ENCODE measurements at places on chromosomes 12 and 14.

DNA sequence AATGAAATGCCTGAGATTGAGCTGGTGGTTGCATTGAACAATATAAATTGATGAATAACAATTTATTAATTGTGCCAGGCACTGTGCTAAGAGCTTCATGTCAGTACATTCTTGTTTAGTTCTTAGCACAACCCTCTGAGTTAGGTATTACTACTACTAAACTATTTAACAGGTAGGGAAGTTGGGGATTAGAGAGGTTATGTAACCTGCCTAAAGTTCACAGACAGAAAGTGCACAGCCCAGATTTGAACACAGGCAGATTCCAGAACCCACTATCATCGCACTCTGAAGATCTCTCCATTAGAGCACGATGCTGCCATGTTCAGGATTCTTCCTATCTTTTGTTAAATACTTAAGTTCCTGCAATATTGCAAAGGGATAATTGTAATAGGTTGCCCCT is 49.3 kb downstream of the ETV6 start:
- DNase-seq: no peak

DNA sequence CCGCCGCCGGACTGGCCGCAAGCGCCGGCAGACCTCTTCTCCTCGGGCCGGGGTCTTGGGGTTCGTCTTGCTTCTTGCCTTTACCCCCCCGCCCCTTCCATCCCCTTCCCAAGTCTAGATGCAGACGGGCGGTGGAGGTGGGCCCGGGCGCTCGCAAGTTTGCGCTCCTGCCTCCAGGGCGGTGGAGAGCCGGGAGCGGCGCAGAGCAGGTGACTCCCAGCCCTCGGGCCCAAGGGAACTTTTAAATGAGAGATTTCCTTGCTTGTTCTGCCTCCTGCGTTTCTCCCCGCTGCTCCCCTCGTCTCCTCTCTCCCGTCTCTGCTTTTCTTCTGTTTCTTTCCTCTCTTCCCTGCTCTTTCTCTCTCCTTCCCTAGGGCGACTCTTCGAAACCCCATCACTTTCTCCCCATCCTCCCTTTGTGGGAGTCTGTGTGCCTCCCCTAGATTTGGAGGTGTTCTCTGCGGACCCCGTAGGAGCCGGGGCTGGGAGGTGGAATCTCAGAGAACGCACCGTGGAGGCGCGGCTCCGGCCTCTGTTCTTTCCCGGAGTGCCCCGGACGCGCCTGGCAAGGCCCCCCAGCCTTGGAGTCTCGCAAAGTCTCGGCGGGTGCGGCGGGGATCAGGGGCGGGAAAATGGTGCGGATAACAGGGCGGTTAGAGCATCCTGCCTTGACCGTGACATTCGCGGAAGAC is 114.7 kb upstream of the MYL2 start:
- no peak for DNase-seq

GRCh38 chr12:54378796-54379397 is 5.6 kb downstream of the ZNF385A start:
- no peak for DNase-seq

GRCh38 chr12:52010692-52011601 is 4.2 kb downstream of the TAMALIN start:
- no peak for DNase-seq

GRCh38 chr14:60107477-60107876 is 15.8 kb downstream of the PCNX4 start:
- DNase-seq: no peak

DNA sequence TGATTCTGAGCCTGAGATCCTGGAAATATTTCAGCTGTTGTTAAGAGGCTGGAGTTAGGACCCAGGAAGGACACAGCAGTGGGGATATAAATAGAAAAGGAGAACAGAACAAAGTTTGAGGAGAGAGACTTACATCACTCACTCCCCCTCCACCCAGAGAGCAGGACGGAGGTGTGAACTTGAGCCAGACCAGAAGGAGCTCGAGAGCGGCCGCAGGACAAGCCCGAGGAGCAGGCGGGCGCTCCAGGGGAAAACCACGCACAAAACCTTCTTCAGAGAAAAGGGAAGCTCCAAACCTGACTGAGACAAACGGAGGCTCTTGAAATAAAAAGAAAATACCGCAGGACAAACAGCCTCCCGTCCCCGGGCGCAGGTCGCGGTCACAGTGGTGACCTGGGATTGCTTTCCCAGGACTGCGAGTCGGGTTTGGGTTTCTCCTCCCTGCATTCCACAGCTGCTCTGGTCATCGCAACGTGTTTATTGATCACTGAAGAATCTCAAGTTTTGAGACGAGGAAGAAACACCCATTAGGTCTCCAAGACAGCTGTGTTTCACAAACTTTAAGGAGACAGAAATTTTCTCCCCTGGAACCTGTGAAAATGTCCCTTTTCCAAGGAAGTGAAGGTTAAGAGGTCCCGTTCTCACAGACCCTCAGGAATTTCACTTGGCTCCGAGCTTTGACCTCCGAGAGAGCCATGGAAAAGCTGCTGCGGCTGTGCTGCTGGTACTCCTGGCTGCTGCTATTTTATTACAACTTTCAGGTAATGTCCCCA is at the start of gene ADGRD1:
TSS of gene ADGRD1 (plus strand) at position 137 of the 773 bp plus-strand sequence. CDS start at position 696, 559 bp downstream.
- DNase-seq: no peak

- DNase-seq: no peak
Observed at GRCh38 chr12:61798778-61799177, 461.4 kb upstream of the USP15 start.

- no peak for DNase-seq
Observed at GRCh38 chr12:76274420-76275083, 73.7 kb downstream of the BBS10 start.

DNA sequence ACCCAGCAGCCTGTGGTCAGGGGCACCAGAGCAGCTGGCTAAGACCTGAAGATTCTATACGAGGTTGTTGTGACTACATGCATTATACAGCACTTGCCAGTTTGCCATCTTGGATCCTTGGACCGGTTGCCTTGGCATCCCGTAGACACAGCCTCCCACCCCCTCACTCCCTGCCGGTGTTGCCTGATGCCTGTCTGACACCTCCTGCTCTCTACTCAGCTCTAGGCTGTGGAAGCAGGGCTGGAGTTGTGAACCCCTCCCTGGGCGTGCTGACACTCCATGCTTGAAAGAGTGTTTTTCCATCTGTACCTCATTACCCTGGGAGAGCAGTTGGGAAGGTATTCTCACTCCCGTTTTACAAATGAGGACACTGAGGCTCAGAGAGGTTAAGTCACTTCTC is 2.5 kb downstream of the CHGA start:
- no peak for DNase-seq

GRCh38 chr12:41966916-41967315 is 177.8 kb downstream of the GXYLT1 start:
- DNase-seq: no peak

- DNase-seq: no peak
Observed at GRCh38 chr14:102187568-102188001, 47.9 kb downstream of the WDR20 start.

DNA sequence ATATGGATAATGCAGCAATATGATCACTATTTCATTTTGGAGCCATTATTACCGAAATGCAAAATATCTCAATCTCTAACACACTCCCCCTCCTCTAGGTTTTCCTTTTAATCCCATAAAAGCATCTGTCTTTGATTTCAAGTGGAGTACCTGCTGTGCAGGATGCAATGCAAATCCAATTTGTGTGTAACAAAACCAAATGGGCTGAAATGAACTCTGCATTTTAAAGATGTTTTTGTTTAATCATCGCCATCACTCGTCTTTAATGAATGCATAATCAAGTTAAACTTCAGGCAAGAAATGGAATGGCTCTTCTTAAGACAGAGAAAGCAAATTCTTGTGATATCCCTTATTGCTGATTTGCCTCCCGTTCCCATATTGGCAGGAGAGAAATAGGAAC is 114.3 kb downstream of the SLC15A5 start:
- DNase-seq: no peak

DNA sequence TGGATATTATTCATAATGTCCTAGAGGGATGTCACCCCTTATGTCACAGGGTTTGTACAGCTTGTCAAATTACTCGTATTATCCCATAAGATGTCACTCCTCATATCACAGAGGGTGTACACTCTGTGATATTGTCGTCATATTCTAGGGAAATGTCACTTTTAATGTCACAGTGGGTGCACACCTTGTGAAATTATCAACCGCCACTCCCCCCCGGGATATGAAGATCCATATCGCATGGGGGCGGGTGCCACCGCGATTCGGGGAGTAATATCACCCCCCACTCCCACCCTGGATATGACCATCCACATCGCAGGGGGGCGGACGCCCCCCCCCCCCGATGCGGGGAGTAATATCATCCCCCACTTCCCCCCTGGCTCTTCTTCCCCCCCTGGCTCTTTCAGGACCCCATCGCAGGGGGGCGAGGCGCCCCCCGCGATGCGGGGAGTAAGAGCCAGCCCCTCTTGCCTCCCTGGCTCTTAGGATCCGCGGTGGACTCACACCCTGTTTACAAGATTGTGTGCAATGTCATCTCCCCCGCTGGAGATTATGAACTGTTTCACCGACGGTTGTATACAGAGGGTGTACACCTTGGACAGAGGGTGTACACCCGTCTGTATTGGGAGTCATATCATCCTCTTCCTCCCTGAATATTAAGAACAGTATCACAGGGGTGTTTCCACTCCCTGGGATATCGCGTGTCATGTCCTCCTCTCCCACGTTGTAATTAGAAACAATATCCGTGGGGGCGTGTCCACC is 92.8 kb downstream of the FRMD6 start:
- peak; percentile 12 for DNase-seq

DNA sequence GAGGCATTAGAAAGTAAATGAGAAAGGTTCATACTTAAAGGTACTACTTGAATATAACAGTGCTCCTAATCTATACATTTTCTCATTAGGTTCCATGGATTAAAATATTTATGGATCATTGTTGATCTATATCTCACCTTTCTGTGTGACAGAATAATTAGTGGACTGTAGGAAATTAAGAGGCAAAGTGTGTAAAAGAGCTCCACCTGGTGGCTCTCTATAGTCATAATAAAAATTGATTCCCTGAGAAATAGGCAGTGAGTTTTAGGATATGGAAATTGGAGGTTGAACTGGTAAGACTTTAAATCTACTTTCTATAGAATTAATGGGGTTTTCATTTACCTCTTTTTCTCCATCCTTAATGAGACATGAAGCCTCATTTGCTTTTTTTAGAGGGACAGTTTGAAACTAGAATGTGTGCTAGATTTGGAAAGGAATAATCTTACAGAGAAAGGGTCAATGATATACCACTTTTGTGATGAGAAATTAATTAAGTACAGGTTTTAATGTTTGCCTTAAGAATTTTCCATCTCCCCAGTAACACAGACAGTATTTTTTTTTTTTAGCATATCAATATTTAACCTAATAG is 11.8 kb upstream of the DERA start:
- no peak for DNase-seq

Data from stimulated activated naive CD4-positive, alpha-beta T cell (primary cell).